ENCODE measurements at places on chromosomes 13 and 19.

GRCh38 chr13:62251734-62252133, 836.1 kb upstream of the PCDH20 start:
- DNase-seq, result no peak

DNA sequence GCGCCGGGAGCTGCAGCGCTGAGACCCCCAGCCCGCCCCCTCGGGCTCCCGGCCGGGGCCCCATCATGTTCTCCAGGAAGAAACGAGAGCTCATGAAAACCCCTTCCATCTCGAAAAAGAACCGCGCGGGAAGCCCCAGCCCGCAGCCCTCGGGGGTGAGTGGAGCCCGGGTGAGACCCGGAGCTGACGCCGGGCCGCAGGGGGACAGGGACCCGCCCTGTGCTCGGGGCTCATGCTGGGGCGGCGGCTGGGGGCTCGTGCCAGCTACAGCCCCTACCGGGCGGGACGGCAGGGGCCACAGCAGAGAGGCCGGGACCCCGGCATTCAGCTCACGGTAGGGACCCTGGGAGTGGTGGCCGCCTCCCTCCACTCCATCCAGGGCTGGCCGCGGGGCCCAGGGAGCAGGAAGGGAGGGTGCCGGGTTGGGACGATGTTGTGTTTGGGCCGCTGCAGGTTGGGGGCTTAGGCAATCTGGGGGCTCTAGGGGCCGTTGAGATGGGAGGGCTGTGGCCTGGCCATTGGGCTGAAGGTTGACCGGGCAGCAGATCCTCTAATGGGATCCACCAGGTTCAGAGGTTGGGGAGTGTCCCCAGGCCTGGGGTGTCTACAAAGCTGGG, 482 bp downstream of the ARHGAP45 start:
- DNase-seq, result no peak

- peak; percentile 19 for DNase-seq
Measured at GRCh38 chr13:33483471-33483870, 197.9 kb upstream of the STARD13 start.

DNA sequence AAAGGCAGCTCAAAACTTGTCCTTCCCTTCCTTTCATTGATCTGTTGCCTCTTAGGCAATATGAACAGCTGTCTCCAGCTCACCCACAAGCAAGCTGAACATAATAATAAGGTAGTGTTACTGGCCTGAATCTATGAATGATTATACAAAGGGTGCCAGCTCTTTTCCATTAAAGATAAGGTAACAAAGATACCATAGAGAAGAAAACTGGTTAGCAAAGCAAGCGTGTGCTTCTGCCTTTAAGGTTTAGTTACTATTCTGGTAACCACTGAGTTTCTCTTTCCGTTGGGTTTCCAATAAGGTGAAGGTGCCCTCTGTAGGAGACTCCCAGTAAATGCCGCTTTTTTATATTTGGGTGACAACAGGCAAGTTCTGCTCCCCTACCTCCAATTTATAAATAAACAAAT, 12.1 kb upstream of the DACH1 start:
- peak; percentile 17 for DNase-seq

DNA sequence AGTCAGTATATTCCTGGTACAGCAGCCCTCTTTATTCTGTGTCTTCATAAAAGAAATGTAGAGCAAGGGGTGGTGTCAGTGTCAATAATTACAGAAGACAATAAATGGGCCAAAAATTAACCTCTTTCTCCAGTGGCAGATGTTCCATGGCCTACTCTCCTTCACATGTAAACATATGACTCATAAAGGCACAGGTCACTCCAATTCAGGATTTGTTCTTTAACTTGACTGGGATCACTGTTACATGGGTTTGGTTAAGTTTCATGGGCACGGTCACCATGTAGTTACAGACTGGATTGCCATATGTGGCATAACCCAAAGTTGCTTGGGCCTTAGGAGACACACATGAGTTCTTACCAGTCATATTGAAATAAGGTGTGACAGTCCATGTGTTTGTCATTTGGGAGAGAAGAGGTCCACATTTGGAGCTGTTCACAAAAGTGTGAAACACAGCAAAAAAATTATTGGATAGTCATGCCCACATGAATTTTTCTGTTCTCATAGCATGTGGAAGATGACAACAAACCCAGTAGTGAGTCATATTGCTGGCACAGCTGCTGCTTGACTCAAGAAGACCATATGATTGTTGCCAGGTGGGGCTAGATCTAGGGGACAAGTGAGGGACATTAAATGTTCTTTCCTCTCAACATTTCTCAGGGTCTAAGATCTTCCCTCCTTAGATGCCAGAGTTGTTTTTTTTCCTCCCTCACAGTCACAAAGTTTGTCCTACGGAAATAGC, 68.1 kb upstream of the HTR2A start:
- DNase-seq, result no peak

DNA sequence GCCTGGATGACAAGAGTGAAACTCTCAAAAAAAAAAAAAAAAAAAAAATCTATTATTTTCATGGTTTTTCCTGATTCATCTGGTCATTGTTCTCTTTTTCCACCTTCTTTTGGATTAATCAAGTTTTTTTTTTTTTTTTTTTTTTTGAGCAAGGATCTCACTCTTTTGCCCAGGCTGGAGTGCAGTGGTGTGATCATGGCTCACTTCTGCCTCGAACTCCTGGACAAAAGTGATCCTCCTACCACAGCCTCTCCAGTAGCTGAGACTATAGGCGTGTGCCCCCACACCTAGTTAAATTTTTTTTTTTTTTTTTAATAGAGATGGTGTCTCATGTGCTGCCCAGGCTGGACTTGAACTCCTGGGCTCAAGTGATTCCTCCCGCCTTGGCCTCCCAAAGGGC, 27.7 kb downstream of the BLOC1S3 start:
- no peak for DNase-seq

- peak; percentile 44 for DNase-seq
Measured at GRCh38 chr19:7550987-7551761, 15.7 kb downstream of the PNPLA6 start.

DNA sequence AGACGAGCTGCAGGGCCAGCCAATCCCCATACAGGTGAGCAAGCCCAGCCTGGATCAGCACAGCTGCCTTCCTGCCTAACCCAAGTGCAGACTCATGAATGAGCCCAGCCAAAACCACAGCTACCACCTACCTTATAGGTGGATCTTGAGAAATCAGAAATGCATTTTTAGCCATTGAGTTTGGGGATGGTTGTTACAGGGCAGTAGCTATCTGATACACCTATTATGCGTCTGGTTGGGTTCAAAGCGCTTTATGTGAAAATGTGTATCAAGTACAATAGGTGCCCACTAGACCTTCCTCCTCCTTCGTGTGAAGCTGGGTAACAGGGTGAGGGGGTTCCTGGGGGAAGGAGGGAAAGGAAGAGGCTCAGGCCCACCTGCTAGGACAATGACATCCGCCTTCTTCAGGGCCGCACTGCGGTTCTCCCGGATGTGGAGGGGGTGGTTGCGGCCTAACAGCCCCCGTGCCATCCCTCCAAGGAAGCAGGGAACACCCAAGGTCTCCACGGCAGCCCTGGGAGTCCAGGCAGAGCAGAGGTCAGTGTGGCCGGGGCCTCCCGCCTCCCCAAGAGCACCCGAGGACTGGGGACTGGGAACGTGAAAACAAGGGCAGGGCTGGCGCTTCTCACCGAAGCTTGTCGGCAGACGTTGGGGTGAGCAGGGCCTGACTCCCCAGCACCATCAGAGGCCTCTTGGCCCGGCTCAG, 11.7 kb downstream of the SYDE1 start:
- no peak for DNase-seq

DNA sequence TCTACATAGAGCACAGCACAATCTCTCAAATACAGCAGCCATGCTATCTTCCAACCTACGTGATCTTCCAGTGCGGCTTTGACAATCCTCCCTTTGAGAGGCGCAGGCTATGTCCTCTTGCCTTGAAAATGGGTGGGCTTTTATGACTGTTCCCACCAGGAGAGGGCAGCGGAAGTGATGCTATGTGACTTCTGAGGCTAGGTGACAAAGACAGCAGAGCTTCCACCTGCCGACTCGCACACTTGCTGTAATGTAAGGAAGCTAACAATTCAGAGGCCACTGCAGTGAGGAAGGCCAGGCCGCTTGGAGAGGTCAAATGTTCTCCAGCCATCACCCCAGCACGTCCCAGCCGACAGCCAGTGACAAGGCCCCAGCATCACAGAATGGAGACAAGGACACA, 65.8 kb downstream of the MRPL57 start:
- DNase-seq, result no peak

GRCh38 chr19:50512112-50512998, 1.4 kb downstream of the ASPDH start:
- DNase-seq, result no peak

- DNase-seq, result no peak
Measured at GRCh38 chr19:7000816-7001215, 20.4 kb downstream of the MBD3L2B start.

- DNase-seq, result no peak
Measured at GRCh38 chr13:90882551-90882950, 464.9 kb upstream of the MIR17HG start.

DNA sequence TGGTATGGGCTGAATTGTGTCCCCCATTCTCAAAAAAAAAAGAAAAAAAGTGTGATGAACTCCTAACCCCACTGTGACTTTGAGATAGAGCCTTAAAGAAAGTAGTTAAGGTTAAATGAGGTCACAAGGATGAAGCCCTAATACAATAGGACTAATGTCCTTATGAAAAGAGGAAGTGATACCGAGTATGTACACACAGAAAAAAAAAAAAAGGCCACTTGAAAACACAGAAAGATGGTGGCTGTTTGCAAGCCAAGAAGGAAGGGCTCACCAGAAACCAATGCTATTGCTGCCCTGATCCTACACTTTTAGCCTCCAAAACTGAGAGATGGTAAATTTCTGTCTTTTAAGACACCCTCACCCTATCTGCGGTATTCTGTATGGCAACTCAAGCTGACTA, 955.6 kb downstream of the PCDH17 start:
- no peak for DNase-seq
